ENCODE measurements at places on chromosomes 11 and 22.
A peak's percentile ranks its signal among the peaks of the same experiment; 100 is the strongest.

DNA sequence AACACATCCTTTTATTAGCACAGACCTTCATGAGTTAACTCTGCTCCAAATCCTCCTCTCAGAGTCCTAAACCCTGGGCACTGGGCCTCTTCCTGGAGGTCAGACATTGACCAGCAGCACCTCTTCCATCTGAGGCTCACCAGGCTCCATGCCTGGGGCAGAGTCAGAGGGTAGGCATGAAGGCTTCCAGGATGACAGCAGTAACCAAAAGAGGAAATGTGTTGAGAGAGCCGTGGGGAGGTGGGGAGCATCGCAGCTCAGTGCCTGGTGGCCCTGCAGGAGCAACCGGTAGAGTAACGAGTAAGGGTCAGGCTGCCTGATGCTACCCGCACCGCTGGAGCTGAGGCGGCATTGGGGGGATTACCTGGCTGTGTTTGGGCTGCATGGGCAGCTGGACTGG is 9.4 kb upstream of the NAV2 start:
- DNase-seq = no peak

GRCh38 chr11:111604392-111605009 is 2.3 kb downstream of the SIK2 start:
- peak; percentile 79 for DNase-seq

- DNase-seq = no peak
Observed at GRCh38 chr11:8028766-8029165, 41.6 kb downstream of the EIF3F start.

DNA sequence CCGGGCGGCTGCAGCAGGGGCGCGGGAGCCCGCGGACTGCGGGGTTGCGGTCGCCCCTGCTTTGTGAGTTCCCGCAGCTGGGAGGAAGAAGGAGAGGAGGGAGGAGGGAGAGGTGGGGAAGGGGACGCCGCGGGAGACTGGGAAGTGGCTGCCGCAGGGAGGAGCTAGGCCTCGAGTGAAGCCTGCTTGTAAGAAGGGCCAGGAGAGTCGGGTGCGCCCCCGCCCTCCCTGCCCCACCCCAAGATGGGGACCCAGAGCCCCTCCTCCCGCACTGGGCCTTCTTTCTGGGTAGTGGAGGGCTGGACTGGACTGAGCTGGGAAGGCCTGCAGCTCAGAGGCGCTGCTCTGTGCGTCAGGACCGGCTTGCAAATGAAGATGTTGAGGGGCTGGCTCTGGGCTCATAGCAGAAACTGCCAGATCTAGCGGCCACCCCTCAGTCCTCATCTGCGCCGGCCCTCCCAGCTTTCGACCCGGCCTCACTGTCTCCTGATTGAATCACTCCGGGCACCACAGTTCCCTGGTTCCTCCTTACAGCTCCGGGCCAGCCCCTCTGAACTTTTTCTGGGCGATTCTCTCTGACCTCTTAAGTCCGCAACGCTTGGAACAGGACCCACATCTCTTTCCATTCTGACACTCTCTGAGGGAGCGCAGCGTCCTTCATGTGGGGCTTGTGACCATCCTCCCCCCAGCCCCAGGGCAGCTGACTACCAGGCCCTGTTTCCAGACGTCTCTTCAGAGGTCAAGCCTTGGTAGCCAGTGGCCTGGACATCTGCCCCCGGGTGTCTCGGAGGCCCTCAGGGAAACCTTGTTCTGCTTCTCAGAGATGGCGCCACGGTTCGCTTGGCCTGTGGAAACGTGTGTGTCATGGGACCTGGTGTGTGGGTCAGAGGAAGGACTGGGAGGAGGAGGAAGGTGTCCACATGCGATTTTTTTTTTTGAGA is 21.9 kb downstream of the SERPINH1 start:
- peak; percentile 70 for DNase-seq

DNA sequence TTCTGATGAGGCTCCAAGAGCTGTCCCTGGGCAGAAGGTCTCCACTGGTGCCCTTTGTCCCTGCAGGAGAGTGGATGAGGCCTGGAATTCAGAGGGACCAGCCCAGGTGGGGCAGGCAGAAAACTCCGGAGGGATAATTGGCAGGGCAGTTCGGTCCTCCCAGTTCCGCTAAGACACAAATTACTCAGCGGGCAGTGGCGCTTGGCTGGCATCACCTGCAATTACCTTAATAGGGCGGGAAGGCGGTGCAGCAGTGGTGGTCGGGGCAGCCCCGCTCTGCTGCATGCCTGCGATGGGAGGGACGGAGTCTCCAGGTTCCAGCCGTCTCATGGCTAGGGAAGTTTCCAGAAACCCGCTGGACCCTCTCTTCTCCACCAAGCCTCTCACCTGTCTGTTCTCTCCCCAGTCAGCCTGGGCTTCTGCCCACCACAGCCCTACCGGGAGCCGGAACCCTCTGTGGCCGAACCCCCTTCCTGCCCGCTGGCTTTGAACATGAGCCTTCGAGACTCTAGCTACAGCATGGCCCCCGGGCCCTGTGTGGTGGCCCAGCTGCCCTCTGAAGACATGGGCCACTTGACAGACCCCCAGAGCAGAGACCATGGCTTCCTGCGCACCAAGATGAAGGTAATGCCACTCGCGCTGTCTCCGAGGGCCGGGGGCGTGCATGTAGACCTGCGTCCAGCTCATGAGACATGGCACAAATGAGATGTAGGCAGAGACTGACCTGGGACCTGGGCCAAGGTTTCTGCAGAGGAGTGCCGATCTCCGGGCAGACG is 7.0 kb downstream of the OVOL1 start:
- no peak for DNase-seq

- no peak for DNase-seq
Observed at GRCh38 chr11:11105361-11105760, 247.5 kb upstream of the ZBED5 start.

DNA sequence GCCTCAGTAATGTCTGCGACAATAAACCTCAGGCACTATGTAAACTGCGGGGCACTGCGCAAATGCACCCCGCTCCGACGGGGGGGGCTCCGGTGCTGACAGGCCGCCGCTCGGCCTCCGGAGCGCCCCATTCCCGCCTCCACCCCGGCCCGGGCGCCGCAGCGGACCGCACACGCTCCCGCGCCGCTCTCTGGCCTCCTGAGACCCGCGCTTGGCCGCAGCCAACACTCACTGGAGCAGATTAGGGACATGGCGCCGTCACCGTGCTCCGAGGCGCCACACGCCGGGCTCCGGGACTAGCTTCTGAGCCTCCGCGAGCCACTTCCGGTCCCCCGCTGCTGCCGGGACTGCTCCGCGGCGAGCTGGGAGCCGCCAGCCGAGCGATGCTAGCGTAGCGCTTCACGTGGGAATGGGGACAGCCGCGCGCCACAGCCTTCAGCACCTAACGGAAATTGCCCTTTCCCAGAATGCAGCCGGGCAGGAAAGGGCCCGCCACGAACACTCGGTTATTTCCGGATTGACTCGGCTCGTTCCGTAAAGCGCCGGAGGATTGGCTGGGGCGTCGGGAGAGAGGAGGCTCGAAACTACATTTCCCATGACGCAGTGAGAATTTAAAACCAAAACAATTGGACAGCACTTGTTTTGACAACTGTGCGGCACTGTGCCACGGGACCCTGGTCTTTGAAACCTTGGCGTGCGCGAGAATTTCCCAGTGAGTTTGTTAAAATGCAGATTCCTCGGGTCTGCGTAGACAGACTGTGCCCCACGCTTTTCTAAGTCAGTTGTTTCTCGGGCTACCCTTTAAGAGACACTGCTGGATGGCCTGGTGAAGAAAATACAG is at the start of gene PRPF19:
Gene PRPF19 (minus strand): TSS at position 454 of the 841 bp plus-strand sequence. CDS start 203 bp downstream, at position 251.
- DNase-seq = peak; percentile 99

DNA sequence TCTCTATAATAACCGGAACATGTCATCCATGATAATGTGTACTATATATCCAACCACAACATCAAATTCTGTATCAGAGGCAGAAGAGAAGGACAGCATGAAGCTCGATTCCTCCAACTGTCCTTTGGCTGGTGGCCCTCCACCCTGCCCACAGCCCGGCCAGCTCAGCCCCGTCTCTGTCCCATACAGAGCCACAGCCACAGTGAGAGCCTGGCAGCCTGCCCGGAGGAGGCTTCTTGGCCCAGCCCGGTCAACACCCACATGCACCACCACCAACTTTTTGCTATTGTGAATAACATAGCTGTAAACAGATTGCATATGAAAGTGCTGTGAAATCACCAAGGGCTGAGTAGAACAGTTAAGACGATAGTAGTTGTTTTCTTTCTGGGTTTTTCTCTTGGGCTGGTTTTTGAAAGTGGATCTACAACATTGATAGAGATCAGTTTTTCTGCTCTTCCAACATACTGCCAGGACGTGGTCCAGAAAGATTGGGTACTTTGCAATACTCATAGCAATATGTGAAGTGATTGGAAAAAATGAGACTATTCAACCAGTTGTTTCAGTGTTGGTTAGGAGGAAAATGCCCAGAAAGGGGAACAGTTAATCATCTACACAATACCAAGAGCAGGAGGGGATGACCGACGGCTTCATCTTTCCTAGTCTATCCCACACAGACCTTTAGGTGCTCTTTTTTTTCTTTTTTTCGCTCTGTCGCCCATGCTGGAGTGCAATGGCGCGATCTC is 6.9 kb upstream of the TUBA8 start:
- DNase-seq = no peak

GRCh38 chr22:22705328-22706100 is 61.1 kb downstream of the GGTLC2 start:
- no peak for DNase-seq

- no peak for DNase-seq
Observed at GRCh38 chr11:63289658-63290057, 46.3 kb upstream of the SLC22A25 start.

GRCh38 chr11:102457865-102458264 is 5.3 kb upstream of the TMEM123 start:
- peak; percentile 85 for DNase-seq

GRCh38 chr11:104041792-104042191 is 5.4 kb downstream of the DDI1 start:
- DNase-seq = no peak

DNA sequence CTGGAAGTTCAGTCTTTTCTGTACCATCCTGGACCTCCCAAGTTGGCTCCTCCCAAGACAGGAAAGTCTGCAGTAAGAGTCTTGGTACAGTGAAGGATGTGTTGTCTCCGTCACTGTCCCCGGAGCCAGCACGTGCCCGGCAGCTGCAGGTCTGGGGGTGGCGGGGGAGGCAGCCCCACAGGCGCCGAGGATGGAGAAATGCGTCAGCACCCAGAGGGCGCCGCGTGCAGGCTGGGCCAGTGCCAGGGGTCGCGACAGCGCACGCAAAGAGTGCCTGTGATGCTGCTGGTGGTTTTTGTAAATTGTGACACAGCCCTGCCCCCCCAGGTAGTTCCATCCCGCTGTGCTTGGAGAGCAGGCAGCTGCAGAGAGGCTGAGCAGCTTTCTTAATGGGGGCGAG is 1200.5 kb downstream of the BRD1 start:
- DNase-seq = no peak

GRCh38 chr11:77026743-77027142 is 7.5 kb upstream of the B3GNT6 start:
- no peak for DNase-seq

- no peak for DNase-seq
Observed at GRCh38 chr11:64051297-64051696, 15.6 kb downstream of the FLRT1 start.

GRCh38 chr11:40517122-40517521 is 942.3 kb downstream of the LRRC4C start:
- DNase-seq = no peak

DNA sequence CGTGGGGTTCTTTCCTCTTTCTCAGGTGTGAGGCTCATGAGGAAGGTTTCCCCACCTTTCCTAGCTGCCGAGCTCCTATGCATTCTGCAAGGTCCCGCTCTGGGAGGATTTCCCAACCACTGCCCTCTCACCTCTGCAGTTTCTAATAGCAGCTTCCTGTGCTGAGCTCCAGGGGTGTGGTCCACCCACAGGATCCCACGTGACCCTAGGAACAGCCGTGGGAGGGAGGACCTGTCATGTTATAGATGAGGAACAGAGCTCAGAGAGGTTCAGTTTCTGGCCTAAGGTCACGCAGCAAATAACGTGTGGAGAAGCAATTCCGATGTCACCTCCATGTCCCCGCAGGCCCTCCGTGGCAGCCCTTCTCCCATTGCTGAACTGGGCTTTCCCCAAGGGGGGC is 38.5 kb downstream of the FLRT1 start:
- no peak for DNase-seq

DNA sequence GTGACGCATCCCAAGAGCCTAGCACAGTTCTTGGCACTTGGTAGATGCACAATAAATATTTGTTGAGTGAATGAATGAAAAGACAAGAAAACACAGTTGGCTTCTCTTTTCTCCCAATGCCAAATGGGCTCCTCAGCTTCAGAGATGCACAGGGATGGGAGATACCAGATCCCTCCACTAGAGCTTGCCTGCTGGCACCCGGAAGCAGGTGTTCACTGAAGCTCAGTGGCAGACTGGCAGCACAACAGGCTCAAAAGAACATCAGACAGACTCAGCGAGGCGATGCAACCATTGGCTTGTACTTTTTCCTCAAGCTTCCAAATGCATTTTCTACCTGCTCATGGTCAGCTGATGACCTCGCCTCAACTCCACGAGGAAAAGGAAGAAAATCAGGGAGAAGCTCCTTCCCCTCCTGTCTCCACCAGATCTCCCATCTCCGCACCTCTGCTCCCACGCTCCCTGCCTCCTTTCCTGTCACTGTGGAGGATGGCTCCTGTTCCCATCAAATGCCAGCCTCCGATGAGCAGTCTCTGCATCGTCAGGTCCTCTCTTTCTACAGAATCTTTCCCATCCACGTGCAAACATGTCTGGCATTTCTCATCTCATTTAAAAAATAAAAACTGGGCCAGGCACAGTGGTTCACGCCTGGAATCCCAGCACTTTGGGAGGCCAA is 5.8 kb downstream of the RAPSN start:
- no peak for DNase-seq

GRCh38 chr11:119726150-119726553 is 2.8 kb downstream of the NECTIN1 start:
- no peak for DNase-seq

DNA sequence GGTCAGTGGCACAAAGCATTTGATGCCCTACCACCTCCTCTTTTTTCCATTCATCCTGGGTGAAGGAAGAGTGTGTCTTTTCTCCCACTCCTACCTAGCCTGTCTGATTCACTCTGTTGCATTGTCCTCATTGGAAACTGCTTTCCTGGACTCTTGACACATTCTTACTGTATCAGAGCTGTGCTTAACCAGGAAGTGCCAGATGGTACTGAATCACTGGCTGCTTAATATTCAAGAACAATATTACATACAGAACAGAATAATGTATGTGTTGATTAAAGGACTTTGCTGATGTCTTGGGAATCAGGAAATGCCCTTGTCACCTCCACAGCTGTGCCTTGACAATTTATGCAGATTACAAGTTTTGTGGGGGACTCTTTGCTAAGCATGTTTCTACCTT is 44.4 kb downstream of the SVIP start:
- peak; percentile 85 for DNase-seq

Data from endothelial cell of umbilical vein (primary cell).